ENCODE measurements at places on chromosomes 12 and 14. TPM values are rescaled to one million over a fixed set of nuclear protein-coding genes. Genes with fewer than 3 reads are reported as not detected.

TUBA1B gene
- 390 TPM for total RNA-seq

DBX2 gene
- not detected for total RNA-seq

MANSC4 gene
- not detected for total RNA-seq

CISTR gene
- total RNA-seq, result not detected

GRCh38 chr12:7638064-7638759 is 27.5 kb downstream of the APOBEC1 start:
- no peak overlapping the region for H3K27ac ChIP-seq

GRCh38 chr12:54372113-54372806 is 8.0 kb upstream of the GPR84 start:
- no peak overlapping the region for H3K4me3 ChIP-seq
- DNase-seq, result no peak
- no peaks in the 10 kb centered on the region for H3K27me3 ChIP-seq
- no peaks in the 10 kb centered on the region for H3K4me1 ChIP-seq

GRCh38 chr14:51002406-51002999 is 58.2 kb upstream of the PYGL start:
- DNase-seq, result no peak
- H3K27ac ChIP-seq, result peak overlapping the region; percentile 33
- H3K4me1 ChIP-seq, result peaks cover 11% of the 10 kb centered on the region
- no peak overlapping the region for H3K4me3 ChIP-seq
- H3K27me3 ChIP-seq, result no peaks in the 10 kb centered on the region

GRCh38 chr14:105489542-105490266 is 1.3 kb upstream of the TEDC1 start:
- peaks cover 63% of the 10 kb centered on the region for H3K4me1 ChIP-seq
- DNase-seq, result peak; percentile 93
- peak overlapping the region; percentile 81 for H3K4me3 ChIP-seq
- peaks cover 16% of the 10 kb centered on the region for H3K27me3 ChIP-seq

- H3K36me3 ChIP-seq, result no peaks in the 10 kb centered on the region
- H3K4me3 ChIP-seq, result peak within 1 kb of the TSS; percentile 40
- peak; percentile 74 for DNase-seq
- no peaks in the 10 kb centered on the region for H3K4me1 ChIP-seq
- peak within 1 kb of the TSS; percentile 74 for H3K27ac ChIP-seq
Measured at GRCh38 chr12:113422030-113422885, at the start of gene SDSL. SDSL (plus strand) TSS chr12:113422380; CDS start chr12:113427983, 5,603 bp downstream.

GRCh38 chr12:131171029-131171428 is 217.3 kb downstream of the ADGRD1 start:
- no peaks in the 10 kb centered on the region for H3K4me1 ChIP-seq
- no peaks in the 10 kb centered on the region for H3K27me3 ChIP-seq
- no peak overlapping the region for H3K27ac ChIP-seq

GRCh38 chr12:127041985-127042625 is 1224.9 kb upstream of the TMEM132C start:
- H3K4me1 ChIP-seq, result no peaks in the 10 kb centered on the region
- no peaks in the 10 kb centered on the region for H3K27me3 ChIP-seq
- H3K27ac ChIP-seq, result no peak overlapping the region
- no peaks in the 10 kb centered on the region for H3K36me3 ChIP-seq
- no peak overlapping the region for H3K4me3 ChIP-seq

DNA sequence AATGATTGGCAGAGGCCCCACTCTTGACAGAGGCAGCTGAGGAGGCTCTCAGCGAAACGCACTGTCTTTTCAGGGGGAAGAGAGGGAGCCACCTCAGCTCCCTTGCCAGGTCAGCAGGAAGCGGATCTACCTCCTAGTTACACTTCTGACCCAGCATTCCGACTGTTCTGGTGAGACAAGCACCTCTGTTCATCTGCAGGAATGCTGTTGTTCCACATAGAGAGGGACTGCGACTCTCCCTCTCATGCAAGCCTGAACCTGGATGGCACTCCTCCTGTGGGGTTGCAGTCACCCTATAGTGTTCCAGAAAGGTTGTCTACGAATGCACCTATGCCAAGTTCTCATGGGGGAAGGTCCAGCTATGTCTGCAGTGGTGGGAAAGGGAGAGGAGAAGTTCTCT is 37.1 kb upstream of the AEBP2 start:
- no peak for DNase-seq
- no peaks in the 10 kb centered on the region for H3K27me3 ChIP-seq
- no peak overlapping the region for H3K27ac ChIP-seq

DNA sequence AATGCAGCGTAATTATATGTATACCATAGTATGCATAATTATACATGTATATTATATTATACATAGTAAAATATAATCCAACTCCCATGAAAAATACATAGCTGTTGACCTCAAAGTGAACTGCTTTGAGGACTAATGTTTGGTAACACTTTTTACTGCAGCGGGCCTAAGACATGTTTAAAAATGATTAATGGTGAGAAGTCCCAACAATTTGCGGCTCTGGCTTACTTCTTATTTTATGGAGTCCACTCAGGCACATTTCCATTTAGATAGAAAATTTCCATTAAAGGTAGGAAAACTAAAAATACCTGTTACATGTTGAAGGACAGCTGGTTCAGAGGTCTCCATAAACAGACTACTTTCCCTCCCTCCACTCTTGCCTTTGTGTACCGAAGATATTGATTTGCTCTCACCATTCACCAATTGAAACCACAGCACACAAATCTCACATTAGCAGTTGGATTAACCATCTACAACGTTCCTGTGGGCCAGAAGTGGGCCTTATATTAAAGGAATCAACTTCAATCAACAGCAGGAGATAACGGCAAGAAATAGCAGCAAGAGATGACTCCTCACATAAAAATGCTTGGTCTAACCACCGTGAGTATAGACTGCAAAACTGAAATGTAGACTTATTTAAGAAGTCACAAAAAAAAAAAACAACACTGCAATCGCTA is 14.1 kb upstream of the NT5DC3 start:
- no peaks in the 10 kb centered on the region for H3K36me3 ChIP-seq
- no peak for DNase-seq
- H3K4me1 ChIP-seq, result peaks cover 9% of the 10 kb centered on the region
- H3K4me3 ChIP-seq, result no peak overlapping the region

DNA sequence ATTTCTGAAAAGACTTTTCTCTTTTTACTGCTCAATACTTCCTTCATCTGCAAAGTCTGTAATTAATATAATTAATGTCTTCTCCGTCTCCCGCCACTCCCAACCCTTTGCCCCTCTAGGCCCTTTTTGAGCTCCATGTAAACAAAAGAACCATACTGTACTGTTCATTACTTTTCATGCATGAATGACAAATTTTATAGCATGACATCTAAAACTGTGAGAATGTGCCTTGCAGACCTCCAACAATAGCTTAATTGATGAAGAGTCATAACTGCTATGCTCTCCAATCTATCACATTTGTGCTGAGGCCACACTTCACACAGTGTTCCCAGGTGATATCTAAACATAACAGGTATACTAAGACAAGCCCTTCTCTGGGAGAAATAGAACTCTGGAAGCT is 1122.7 kb upstream of the ATXN7L3B start:
- DNase-seq, result no peak
- no peaks in the 10 kb centered on the region for H3K4me1 ChIP-seq
- no peak overlapping the region for H3K27ac ChIP-seq
- no peaks in the 10 kb centered on the region for H3K36me3 ChIP-seq

DNA sequence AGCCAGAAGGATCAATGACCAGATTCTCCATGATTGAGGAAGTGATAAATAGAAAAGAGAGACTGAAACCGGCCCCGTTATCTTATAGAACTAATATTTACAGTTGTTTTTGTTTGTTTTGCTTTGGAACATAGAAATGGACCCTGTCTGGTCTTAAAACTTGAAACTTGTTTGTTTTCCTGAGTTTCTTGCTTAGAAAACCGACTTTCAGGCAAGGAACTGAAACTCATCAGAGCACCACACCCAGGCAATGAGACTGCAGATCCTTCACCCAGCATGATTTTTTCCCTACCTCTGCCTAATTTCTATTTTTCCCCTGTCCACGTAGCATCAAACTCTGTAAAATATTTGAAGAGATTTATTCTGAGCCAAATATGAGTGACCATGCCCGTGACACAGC is 10.6 kb upstream of the CLEC12A start:
- H3K4me1 ChIP-seq, result no peaks in the 10 kb centered on the region
- no peak overlapping the region for H3K4me3 ChIP-seq
- no peak for DNase-seq
- no peaks in the 10 kb centered on the region for H3K36me3 ChIP-seq
- H3K27me3 ChIP-seq, result no peaks in the 10 kb centered on the region
- H3K27ac ChIP-seq, result no peak overlapping the region

DNA sequence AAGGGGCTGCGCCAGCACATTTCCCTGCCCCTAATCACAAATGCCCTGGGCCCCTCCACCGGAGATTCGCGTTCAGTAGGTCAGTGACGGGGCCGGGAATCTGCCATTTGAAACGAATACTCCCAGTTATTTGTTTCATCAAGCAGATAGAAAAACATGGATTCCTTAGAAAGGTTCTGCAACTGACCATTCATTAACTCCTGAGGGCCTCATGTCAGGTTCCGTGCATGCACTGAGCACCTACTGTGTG is 25.6 kb upstream of the UBC start:
- H3K36me3 ChIP-seq, result no peaks in the 10 kb centered on the region
- peak overlapping the region; percentile 32 for H3K4me3 ChIP-seq
- DNase-seq, result no peak

DNA sequence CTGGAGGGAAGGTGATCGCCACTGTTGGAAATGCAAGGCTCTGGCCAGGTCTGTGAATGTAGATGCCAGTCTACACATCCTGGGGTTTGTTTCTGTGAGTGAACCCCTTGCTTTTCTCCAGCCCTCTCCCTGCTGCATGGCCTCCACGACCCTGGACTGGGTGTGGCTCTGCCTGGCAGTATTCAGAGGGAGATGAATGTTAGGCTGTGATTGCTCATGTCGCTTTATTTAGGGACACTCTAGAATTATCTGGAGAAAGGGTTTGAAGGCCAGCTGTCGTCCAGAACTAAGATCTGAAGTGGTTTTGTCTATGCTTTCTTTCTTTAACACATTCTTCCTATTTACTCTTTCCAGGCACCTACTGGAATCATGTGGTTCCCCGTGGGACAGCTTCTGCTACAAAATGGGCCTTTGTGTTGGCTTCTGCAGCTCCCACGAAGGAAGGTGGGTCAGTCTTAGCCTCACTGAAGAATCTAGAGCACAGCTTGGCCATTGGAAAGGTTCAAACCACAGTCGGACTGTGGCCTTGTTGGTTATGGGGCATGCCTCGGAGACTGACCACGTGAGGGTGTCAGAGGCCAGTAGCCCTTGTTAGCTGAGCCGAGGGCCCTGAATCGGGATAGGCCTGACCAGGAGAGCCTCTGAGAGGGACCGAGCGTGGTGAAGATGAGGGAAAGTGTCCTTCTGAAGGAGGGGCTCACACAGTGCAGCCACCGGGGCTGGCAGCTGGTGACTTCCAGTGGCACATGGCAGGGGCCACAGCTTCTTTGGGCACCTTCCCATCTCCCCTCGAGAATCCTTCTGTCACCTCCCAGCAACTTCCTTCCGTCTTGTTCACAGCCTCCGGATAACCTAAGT is 59.1 kb downstream of the ANKRD9 start:
- H3K27ac ChIP-seq, result no peak overlapping the region
- DNase-seq, result no peak
- H3K4me1 ChIP-seq, result no peaks in the 10 kb centered on the region
- no peak overlapping the region for H3K4me3 ChIP-seq
- no peaks in the 10 kb centered on the region for H3K27me3 ChIP-seq

DNA sequence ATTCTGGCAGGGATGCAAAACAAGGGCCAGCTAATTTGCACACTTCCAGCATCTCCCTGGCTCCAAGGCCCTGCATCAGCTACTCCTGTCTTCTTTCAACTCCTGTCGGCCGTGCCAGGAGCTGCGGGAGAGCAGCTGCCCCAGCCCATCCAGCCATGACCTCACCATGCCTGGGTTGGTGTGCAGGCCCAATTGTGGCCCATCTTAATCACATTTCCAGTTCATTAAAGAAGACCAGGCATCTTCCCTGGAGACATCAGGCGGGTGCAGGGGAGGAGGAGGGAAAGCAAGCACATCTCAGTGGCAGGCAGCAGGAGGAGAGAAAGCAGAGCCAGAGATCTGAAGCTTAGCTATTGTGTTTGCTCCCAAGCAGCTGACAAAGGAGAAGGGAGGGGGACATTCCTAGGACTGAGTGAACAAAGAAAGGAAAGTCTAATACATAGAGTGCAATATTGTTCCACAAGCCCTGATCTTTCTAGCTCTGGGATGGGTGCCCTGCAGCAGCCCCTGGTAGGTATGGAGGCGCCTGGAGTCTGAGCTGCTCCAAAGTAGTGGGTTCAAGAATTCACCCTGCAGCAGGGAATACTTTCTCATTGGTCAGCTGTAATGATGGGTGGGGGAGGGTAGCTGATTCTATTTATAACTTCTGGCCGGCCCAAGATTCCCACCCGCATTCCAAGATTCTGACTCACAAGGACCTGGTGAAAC is 40.1 kb downstream of the VWF start:
- H3K27ac ChIP-seq, result peak overlapping the region; percentile 59
- no peaks in the 10 kb centered on the region for H3K27me3 ChIP-seq
- H3K36me3 ChIP-seq, result no peaks in the 10 kb centered on the region
- DNase-seq, result peak; percentile 15
- H3K4me3 ChIP-seq, result no peak overlapping the region

GRCh38 chr12:57476162-57476992 is 3.3 kb downstream of the ARHGAP9 start:
- peak; percentile 50 for DNase-seq
- peak overlapping the region; percentile 65 for H3K27ac ChIP-seq
- H3K4me3 ChIP-seq, result peak overlapping the region; percentile 44
- peaks cover 86% of the 10 kb centered on the region for H3K27me3 ChIP-seq

GRCh38 chr12:49228653-49229052 is 36.2 kb upstream of the TUBA1C start:
- DNase-seq, result no peak
- no peak overlapping the region for H3K4me3 ChIP-seq
- no peak overlapping the region for H3K27ac ChIP-seq
- no peaks in the 10 kb centered on the region for H3K27me3 ChIP-seq
- H3K36me3 ChIP-seq, result no peaks in the 10 kb centered on the region
- peaks cover 3% of the 10 kb centered on the region for H3K4me1 ChIP-seq

DNA sequence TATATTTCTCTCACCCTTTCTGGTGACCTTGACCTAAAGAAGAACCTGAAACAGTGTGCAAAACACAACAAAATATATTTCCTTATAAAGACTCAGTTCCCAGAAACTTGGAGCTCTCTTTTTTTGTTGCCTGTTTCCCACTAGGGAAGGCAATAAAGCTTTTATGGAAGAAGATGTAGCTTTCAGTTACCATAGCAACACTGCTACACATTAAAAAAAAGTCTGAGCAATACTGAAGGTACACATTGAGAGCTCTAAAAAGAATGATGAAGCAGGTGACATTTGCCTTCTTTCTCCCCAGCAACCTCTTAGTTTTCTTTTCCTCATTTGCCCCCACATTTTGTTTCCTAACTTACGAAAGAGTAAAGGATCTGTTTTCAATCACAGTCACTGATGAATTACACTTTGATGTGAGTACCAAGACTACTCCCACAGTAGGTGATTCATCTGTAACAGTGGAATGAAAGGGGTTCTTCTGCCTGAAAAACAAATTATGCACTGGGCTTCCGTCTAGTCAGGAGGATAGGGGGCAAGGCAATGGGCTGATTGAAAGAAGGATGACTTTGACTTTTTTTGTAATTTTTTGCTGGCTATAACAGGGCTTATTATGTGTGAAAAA is 1.1 kb upstream of the CATSPERB start:
- DNase-seq, result no peak
- H3K4me3 ChIP-seq, result no peak overlapping the region
- no peaks in the 10 kb centered on the region for H3K36me3 ChIP-seq
- no peaks in the 10 kb centered on the region for H3K27me3 ChIP-seq
- no peak overlapping the region for H3K27ac ChIP-seq

Data from transverse colon (tissue), 4 donors.